ENCODE measurements at places on chromosomes 3 and 15. TPM values are rescaled to one million over a fixed set of nuclear protein-coding genes. Genes with fewer than 3 reads are reported as not detected.

- no peak for DNase-seq
These were observed 212.1 kb upstream of the ROBO2 start for GRCh38 chr3:76827701-76828226.

DNA sequence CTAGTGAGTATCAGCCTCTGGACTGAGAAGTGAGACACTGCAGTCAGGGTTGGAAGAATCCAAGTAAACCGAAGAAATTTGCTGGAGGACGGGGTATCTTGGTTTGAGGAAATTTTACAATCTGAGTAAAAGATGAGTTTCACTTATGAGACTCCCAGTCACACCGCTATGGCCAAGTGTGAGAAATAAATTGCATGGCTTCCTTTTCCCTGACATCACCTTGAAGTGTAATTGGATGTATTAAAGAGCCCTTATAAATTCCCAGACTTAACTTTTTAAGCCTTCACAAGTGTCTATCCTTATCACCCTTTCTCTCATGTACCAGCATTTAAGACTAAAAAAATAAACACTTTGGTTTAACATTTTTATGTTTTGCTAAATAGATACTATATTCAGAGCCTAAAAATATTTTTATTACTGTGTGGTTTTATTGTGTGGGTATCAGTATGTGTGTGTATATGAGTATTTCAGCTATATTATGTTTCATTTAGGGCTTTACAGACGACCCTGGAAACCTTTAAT lies 23.8 kb downstream of the USP3 start:
- no peak for DNase-seq

DNA sequence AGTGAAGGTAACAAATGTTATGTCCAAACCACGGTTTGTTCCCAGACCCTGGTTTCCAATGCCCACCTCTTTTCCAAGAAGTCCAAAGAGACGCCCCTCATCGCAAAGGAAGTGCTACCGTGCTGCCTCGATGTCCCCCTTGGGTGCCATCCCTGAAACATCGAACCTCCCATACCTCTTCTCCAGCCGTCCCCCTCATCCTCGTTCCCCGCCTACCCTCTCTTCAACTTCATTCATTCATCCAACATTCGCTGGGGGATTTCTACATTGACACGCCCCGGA lies 467 bp downstream of the TIPIN start:
- no peak for DNase-seq

- DNase-seq = no peak
These were observed 97.2 kb downstream of the CLDN1 start for GRCh38 chr3:190224863-190225692.

- no peak for DNase-seq
These were observed 560.4 kb upstream of the MCTP2 start for GRCh38 chr15:93670931-93671330.

The MYRIP gene
- 4.1 TPM for polyA plus RNA-seq

- DNase-seq = no peak
These were observed 40.3 kb upstream of the TSC22D2 start for GRCh38 chr3:150367757-150368156.

The RPUSD3 gene
- 21.5 TPM for polyA plus RNA-seq

The CA12 gene
- polyA plus RNA-seq = 4.6 TPM

DNA sequence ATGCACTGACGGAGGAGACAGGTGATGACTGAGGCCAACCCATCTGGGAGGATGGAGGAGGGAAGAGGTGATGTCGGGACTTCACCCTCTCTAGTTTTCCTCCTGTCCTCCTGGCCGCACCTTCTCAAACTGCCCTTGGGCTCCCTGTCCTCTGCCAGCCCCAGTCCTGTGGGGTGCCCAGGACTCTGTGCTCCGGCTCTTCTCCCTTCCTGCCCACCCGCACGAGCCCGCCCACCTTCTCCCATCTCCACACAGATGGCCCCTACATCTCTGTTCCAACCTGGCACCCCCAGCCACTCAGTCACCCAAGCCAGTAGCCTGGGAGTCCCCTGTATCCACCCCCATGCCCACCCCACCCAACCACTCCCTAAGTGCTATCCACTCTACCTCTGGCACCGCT lies 206.7 kb upstream of the LINGO1 start:
- DNase-seq = no peak

DNA sequence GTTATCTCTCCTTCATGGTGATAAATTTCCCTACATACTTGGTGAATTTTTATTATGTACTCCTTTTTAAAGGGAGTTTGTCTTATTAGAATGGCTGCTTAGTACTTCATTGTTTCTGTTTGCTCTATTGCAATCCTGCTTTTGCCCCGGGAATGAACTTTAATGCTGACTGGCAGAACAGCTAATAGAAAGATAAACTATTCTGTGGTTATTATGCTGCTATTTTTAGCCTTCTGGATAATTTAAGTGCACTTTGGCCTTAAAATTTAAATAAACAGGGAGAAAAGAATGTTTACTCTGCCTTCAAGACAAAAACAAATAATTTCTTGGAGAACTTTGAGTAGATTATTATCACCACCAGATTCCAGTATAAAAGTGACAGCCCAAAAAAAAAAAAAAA lies 413.8 kb upstream of the CCDC54 start:
- DNase-seq = no peak

DNA sequence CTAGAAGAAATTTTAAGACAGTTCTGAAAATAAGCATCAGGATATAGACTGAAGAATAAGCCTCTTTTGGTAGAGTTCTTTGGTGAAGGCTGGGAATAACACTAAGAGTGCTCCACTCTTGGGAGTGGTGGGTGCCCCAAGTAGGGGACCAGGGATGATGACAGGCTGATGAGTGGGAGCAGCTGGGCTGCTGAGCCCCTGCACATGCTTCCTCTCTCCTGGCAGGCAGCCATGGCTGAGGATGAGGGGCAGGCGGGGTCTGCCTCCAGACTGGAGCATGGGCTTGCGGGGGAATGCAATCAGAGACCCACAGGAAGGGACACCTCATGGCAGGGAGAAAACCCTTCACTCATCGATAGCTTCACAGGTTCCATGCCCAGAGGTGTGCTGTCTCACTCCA lies 72.6 kb upstream of the RORA start:
- DNase-seq = no peak

DNA sequence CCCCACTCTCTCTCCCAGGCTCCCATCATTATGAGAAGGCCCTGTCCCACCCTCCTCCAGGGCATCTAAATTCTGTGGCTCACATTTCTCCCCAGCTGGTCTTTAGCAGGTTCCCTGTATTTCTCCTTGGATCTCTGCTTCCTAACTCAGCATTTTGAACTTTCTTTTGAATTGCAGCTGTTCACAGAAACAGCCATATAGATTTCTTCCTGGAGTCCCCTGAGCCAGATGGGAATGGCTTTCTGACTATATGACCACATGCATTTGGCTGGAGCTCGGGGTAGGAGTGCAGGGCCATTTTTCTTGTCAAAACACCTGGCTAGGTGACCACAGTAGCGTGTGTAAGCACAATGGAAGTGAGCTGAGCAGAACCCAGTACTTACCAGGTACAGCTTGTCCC lies 22.0 kb downstream of the RBP2 start:
- no peak for DNase-seq

DNA sequence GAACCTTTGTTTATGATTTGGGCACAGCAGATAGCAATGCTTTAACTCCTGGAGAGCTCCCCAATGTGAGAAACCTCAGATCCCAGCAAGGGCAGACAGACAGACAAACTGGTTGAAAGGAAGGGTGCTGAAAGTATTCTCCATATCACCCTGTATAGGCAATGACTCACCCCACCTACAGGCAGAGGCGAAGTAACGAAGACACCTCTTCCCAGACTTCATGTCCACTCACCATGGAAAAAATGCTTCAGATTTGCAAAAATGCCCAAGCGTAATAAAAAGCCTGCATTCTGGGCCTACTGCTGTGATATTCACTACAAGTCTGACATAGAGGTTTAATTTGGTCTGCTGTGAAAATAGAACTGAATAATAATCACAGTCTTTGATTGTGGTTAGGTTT lies 50.5 kb downstream of the THBS1 start:
- DNase-seq = no peak

The GP9 gene
- polyA plus RNA-seq = not detected

The SMCO1 gene
- polyA plus RNA-seq = not detected

The ENTPD3 gene
- polyA plus RNA-seq = 5.6 TPM

The TRIM42 gene
- not detected for polyA plus RNA-seq

The PROS1 gene
- polyA plus RNA-seq = 44.0 TPM

The SOX14 gene
- not detected for polyA plus RNA-seq

The SLC12A8 gene
- 11.0 TPM for polyA plus RNA-seq

The TNFAIP8L3 gene
- 11.6 TPM for polyA plus RNA-seq

GRCh38 chr3:138494607-138494929 lies 60.2 kb downstream of the ESYT3 start:
- no peak for DNase-seq

The GOLGA8M gene
- 1.7 TPM for polyA plus RNA-seq

The GALK2 gene
- polyA plus RNA-seq = 14.4 TPM

The GPR171 gene
- polyA plus RNA-seq = 0.21 TPM

DNA sequence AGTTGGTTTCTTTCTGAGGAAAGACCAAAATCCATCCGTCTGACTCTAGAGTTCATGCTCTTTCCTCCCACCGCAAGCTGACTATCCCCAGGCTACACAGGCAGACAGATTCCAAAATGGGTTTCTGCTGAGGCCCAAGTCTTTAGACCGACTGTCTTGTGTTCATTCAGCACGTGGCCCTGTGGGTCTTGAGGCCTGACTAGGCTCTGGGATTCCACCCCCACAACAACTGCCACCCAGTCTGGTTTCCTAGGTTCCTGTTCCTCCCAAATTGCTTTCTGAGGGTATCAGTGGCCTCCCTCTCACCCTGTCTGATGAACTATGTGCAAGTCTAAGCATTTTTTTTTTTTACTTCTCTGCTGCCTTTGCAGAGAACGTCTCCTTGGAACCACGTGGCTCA lies 67.7 kb downstream of the CYP19A1 start:
- DNase-seq = no peak

The RFTN1 gene
- polyA plus RNA-seq = 63.1 TPM

GRCh38 chr15:48084759-48085590 lies 35.8 kb upstream of the SLC24A5 start:
- no peak for DNase-seq

- DNase-seq = no peak
These were observed 680 bp downstream of the IFT122 start for GRCh38 chr3:129440618-129441190.

DNA sequence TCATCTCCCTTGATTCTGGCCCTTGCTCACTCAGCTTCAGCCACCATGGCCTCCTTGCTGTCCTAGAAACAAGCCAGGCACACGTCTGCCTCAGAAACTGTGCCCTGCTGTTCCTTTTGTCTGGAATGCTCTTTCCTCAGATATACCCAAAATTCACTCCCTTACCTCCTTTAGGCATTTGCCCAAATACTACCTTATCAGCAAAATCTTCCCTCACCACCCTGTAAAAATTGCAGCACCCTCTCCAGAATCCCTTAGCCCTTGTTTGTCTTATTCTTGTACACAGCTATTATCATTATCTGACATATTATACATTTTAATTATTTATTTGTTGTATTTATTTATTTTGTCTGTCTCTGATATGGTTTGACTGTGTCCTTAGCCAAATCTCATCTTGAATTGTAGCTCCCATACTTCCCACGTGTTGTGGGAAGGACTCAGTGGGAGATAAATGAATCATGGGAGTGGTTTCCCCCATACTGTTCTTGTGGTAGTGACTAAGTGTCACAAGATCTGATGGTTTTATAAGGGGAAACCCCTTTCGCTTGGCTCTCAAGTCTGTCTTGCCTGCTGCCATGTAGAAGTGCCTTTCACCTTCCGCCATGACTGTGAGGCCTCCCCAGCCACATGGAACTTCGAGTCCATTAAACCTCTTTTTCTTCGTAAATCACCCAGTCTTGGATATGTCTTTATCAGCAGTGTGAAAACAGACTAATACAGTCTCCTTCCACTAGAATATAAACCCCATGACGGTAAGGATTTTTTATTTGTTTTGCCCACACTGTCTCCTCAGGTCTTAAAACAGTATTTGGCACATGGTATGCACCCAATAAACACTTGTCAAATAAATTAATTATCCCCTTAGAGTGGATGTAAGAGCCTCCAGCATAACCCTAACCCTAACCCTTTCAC lies 60.0 kb upstream of the STT3B start:
- no peak for DNase-seq

DNA sequence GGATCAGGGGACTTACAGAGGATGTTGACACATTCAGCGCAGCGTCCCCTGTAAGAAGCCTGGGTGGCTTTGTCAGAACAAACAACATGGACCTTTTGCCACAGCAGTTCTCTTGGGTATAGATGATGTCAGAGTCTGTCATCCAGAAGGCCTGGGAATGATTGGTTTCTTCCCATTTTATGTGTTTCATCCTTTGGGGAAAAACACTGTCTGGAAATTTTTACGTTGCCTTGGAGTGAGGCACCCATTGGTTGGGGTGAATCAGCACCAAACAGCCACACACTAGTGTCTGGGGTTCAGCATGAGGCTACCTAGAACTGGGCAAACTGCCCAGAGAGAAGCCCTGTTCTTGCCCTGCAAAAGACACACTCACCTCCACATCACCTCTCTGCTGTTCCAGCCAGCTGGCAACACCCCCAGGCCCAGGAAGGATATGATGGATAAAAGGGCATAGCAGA lies 123.0 kb downstream of the FAM43A start:
- no peak for DNase-seq

GRCh38 chr15:77577366-77577950 lies 55.3 kb downstream of the LINGO1 start:
- no peak for DNase-seq

- no peak for DNase-seq
These were observed 637.7 kb upstream of the TBL1XR1 start for GRCh38 chr3:177835008-177835407.

- DNase-seq = peak; percentile 34
These were observed 44.3 kb upstream of the MRPS22 start for GRCh38 chr3:139299261-139300132.

The SYNPR gene
- polyA plus RNA-seq = not detected

The A4GNT gene
- polyA plus RNA-seq = not detected

All from ovary (tissue), 10 donors.